T-helper 2 cell (primary cell): ENCODE measurements at places on chromosomes 2 and 18.

GRCh38 chr2:17747684-17748452 is 5.7 kb downstream of the SMC6 start:
- DNase-seq = no peak

- DNase-seq = no peak
Observed at GRCh38 chr2:62176801-62177200, 19.1 kb upstream of the B3GNT2 start.

DNA sequence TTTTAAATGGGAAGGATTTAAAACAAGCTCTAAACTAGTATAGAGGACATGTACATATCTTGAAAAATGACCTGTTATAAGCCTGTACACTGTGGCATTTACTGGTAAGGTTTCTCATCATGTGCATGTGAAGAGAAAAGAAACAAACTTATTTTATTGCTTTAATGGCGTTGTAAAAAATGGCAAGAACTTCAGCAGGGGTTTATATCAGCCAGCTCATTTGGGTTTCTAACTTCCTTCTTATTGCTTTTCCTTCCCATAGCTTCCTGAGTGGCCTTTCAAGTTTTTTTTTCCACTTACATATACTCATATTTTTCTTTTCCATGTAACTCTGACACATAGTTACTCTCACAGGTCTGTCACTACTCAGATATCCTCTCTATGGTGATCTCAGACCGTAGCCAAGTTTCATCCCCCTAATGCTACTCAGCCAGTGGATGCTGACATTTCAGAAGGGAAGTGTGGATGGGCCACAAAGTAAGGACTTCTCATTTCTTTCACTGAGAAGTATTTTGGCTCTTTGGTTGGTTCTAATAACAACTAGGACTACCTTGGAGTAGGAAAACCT is 198.2 kb downstream of the PARD3B start:
- no peak for DNase-seq

GRCh38 chr2:202495230-202495604 is 119.1 kb downstream of the BMPR2 start:
- DNase-seq = no peak

DNA sequence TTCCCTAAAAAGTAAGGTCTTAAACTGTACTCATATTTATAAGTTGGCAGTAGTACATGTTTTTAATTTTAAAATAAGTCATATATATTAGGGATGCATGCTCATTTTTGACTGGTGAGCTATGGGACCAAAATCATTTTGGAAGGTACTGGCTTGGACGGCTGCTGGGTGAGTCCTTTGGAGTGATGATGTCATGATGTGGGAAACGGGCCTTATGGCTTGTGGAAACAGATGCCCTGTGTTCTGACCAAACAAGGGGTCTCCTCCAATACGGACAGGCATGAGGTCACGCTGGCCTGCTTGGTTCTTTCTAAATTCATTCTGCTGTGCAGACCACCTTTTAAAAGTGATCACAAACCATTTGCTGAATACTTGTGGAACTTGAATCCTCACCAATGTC is 109.2 kb upstream of the MGAT5 start:
- DNase-seq = no peak

DNA sequence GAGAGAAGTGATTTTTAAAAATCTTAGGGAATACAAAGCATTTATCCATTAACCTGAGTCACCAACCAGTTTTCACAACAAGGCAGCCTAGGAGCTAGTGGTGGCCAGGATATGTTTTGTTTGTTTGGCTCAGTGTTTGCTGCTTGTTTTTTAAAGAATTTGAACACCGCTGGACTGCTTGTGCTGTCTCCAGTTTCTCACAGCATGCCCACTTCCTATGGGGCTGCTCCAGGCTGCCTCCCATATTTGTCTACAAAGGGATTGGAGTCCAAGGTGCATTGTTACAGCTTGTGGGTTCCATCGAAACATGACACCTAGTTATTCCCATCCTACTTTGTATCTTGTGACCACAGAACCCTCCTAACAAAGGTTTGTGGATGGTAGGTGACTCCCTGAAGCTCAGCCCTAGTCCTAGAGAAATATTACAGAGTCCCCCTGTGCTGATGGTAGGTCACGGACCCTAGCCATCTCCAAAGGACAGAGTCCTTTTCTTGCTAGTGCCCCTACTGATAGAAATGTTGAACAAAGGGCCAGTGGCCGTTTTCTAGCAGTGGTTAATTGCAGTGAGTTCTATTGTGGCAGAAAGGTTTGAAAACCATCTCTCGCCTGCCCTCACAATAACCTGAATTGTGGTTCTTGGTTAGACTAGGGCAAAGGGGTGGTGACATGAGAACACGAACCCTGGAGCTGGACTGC is 23.2 kb downstream of the GPR39 start:
- DNase-seq = no peak

DNA sequence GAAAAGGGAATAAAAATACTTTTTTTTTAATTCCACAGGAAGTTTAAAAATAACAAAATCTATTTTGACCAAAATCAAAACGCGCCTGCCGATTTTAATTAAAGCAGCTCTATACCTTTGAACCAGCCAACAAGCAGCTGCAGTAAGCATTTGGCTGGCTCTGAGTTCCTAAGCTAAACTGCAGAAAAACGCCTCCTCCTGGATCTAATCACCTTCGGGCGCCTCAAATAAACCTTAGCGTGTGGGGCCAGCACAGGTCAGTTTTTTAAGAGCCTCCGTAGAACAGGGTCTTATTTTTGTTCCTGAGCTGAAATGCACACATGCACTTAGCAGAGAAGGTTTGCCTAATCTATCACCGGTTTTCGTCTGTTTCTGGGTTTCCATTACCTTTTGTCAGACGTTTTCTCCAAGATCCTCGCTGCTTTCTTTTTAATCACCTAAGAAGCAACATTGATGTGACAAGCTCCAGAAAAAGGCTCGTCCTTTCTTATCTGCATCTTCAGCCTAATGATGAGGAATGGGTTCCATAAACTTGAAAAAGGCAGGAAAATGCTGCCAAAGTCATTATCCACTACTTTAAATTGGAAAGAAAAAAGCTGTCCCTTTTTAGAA is 64.7 kb upstream of the HNRNPA3 start:
- DNase-seq = no peak

DNA sequence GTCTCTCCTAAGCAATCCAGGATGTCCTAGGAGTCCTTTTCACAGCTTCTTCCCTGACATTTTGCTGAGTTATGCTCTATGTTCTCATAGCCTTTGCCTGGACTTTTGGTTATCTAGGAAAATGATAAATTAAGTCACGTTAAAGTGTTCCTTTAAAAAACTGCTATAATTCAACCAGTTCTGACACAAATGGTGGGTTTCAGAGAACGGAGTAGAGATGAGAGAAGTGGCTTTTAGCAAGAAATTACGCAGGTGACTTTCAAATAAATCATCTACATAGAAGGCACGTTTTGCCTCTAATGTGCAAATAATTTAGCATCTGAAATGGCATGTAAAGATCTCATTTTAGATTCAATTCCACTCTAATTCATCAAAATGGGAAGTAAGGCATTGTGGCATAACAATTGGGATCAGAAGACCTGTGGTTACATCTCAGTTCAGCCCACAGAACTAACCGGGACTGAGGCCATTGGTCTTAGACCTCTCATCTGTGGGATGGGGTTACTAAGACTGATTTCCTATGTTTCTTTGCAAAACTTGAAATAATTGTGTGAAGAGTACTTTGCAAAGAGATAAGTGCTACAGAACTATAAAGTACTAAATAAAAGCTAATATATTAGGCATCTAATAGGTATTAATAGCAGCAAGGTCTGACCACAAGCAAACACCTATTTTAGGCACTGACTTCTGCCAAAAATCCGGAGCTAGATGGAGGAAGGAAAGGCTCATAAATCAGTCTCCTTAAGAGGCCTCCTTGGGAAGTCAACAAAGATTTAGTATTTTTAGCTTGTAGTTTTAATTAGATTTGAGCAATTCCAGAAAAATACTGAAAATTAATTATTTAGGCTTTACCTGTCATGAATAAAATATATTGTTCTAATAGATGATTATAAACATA is 211.4 kb downstream of the PIEZO2 start:
- no peak for DNase-seq

- no peak for DNase-seq
Observed at GRCh38 chr18:77059294-77059916, 73.2 kb downstream of the MBP start.

GRCh38 chr2:169705927-169706326 is 11.7 kb downstream of the PHOSPHO2 start:
- no peak for DNase-seq

GRCh38 chr2:225996462-225996828 is 596.9 kb downstream of the NYAP2 start:
- DNase-seq = no peak

GRCh38 chr2:71807581-71808451 is 339.8 kb downstream of the CYP26B1 start:
- DNase-seq = no peak

DNA sequence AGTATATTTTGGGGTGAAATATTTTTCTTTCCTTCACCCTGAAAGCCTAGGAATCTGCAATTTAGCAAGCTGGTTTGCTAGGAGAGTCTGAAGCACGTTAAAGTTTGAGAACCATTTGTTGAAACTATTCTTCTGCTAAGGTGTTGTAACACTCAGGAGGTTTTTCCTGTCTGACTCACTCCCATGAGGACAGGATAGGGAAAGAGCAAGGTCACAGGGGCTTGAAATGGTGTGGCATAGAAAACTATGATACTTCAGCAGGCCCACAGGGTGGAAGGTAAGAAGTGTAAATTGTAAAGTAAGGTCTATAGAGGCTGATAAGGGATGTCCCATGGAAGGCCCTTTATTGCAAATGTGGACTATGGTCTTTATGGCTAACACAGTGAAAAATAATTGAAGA is 177.7 kb upstream of the ZC3H15 start:
- DNase-seq = no peak

DNA sequence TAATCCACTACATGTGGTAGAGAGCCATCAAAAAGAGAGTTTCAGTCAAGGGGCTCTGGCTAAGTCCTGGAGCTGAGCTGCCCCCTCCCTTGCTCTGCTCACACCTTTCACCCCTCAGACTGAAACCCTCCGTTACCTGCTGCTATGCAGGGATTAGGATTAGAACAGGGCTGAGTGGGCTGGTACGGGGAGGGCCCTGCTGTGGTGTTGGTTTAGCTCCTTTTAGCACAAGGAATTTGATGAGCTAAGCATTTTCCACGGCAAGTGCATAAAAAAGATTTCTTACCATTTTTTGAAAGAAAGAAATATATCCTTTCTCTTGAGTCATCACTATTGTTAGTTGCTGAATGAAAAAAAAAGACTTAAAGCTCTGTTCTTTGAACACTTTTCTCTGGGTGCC is 46.3 kb downstream of the TCF7L1 start:
- DNase-seq = no peak

GRCh38 chr2:214630402-214631045 is 179.0 kb downstream of the BARD1 start:
- DNase-seq = no peak

DNA sequence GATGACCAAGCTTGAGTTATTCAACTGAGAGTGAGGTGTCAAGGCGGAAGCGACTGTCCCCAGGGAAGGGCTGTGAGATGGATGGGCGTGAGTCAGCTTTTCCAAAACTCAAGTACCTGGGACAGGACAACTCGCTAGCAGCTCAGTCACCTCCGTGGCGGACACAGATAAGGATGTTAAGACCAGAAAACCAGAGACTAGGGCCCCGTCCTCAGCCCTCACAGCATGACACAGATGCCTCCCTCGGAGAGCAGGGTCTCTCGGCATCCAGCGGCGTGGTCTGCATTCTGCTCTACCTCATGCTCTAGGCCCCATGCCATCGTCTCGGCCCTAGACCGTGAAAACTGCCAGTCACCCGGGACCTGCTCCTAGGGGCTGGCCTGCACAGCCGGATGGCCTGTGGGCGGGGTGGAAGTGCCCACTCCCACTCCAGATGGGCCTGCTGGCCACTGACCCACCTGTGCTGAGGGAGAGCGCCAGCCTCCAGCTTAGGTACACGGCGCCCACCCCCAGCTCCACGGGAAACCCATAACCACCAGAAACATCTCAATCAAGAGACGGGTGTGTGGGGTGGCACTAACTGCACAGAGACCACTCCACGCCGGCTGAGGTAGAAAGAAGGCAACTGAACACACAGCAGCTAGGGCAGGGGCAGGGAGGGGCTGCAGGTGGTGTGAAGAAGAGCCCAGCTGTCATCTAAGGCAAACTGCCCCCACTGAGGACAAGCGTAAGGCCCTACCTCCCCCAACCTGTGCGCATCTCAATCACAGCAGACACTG is 39.8 kb downstream of the ANO7 start:
- no peak for DNase-seq

GRCh38 chr2:161160226-161161073 is at the start of gene TANK:
Gene TANK (plus strand): TSS chr2:161160428. CDS start chr2:161179663, 19,235 bp downstream.
- DNase-seq = peak; percentile 70
